ENCODE measurements at places on chromosomes 2 and 18.

GRCh38 chr2:202306034-202306433 lies 40.5 kb downstream of the NOP58 start:
- no peak for DNase-seq

- no peak for DNase-seq
Observed at GRCh38 chr2:128250229-128251025, 68.2 kb downstream of the HS6ST1 start.

GRCh38 chr18:52888014-52888413 lies 548.0 kb downstream of the DCC start:
- no peak for DNase-seq

DNA sequence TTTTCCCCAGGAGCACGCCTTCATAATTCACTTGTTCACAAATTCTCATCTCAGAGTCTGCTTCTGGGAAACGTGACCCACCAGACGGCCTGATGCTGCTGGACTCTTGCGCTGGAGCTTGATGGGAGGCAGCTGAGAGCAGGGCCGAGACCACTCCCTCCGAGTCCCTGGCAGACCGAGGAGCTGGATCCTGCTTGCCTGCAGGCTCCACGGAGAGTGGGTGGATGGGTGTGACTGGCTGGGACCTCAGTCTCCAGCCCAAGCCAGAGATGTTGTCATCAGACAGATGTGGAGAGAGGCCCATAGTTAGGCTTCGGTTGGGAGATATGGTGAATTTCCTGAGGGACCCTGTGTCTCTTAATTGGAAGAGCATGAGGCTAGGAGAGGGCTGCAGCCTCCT lies 76.4 kb downstream of the TSN start:
- DNase-seq = no peak
